ENCODE measurements at places on chromosomes 1 and 21.

GRCh38 chr1:3511306-3511705 is 56.8 kb downstream of the ARHGEF16 start:
- no peak for DNase-seq

DNA sequence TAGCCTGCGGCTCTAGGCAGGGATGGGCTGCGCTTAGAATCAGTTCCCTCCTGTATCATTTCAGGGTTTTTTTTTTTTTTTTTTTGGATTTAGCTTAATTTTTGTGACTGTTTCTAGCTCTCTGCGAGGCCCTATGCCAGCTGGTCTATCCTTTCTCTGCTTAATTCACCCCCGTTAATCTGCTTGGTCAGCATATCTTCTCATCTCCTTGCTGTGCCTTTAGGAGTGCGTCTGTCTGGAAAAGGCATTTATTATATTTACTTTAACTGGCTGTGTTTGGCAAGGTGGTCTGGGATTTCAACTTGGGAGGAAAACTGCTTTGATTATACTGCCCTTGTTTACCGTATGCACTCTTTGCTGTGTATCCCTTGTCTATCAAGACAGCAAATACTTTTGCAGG is 184.8 kb upstream of the KIAA0040 start:
- no peak for DNase-seq

- DNase-seq: no peak
These were observed 65.6 kb downstream of the PCBP3 start for GRCh38 chr21:45709173-45709572.

DNA sequence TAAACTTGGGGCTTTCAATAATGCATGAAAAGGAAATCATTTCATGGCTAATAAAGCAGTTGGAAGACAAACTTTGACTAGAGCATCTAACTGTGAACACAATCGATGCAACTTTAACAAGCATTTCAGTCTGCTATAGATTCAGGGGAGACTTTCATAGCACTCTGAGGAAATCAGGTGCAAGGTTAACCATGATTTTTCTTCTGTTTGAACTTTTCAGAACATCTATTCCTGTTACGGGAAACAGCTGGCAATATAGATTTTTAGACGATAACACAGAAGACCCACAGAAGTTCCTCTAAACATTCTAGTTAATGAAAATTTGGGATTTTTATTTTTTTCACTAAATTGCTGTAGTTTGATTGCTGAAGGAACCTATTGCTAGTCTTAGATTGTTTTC is 177.3 kb downstream of the TRIM33 start:
- DNase-seq: no peak

DNA sequence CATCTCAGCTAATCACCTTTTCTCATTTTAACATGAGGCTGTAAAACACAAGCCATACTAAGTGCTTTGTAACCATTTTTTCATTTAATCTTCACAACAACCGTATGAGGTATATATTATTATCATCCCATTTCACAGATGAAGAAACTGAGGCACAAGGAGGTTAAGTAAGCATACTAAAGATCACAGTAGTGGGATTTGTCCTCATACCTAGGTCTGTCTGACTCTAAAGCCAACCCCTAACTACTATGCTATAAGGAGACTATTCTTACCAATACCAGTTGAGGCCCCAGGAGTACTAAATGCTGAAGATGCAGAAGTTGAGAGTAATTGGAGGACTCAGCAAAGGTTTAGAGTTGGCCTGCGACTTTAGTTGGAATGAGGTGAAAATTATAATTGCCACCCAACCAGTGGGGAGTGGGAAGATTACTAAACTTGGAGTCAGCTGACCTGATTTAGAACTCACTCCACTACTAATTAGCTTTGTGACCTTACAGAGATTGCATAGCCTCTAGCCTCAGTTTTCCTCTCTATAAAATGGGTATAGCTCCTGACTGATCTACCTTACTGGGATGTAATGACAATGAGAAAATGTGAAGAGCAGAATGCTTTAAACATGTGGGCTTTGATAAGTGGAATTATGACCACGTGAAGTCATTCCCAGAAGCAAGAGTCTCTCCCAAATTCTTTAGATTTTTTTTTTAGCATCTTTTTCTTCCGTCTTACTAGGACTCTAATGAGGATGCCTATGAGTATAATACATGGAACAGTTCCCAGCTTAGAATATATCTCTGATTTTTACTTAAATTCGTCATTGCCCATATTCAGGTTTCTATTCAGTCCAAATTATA is 85.8 kb upstream of the IPO9 start:
- no peak for DNase-seq
